Heart right ventricle (tissue), 16 donors: ENCODE measurements at places on chromosomes 13 and 19. TPM values are rescaled to one million over a fixed set of nuclear protein-coding genes. Genes with fewer than 3 reads are reported as not detected.

The SDHAF1 gene
- total RNA-seq: 12.5 TPM

DNA sequence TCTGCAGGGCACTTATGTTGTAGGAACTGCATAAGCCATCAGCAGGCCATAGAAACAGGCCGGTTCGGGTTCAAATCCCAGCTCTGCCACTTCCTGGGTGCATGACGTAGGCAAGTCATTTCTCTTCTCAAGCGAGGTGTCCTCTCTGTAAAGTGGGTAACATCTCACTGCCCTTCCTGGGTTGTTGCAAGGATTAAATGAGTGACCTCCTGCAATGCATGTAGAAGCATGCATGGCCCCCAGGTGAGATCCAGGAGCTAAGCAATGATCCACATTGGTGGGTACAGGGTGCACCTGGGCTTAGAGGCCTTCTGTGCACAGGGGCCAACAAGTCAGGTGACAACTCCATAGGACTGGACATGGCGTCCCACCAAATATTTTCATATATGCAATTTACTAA lies 13.8 kb downstream of the PHLDB3 start:
- no peak for DNase-seq
- peaks cover 5% of the 10 kb centered on the region for H3K4me1 ChIP-seq
- H3K27ac ChIP-seq: no peak overlapping the region
- H3K4me3 ChIP-seq: no peak overlapping the region
- no peaks in the 10 kb centered on the region for H3K36me3 ChIP-seq
- H3K27me3 ChIP-seq: no peaks in the 10 kb centered on the region

The CLIP3 gene
- total RNA-seq: 5.9 TPM

DNA sequence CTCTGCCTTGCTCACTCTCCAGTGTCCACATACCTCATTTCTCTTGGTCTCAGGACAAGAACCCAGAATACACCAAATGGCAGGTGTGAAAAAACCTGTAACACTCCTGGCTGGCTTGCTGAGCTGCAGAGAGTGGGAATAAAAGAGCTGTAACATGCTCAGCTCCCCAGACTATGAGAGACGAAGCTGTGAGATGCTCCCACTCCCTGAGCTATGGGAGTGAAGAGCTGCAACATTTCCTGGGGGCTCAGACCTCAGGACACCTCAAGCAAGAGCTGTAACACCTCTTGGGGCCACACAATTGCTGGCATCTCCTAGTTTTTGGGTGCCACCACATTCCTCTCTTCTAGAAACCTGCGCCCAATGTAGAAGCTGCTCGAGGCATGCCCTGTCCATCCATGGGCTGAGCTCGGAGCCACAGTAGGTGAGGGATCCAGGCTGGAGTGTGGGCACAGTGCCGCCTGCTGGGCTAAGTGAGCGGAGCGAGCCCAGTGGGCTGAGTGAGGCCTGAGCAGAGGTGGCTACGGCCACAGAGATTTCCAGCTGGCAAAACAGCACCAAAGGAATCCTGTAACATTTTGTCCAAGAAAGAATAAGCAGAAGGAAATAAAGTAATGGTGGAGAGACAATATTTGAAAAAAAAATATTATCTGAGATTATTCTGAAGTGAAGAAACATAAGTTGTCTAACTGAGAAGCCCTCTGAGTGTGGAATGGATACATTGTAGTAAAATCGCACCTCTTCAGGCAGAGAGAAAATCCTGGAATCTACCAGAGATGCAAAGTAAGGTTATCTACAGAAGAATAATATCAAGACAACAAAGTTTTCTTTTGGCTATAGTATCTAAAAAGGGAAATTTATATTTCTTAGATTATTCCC lies 186.2 kb upstream of the PCDH9 start:
- no peaks in the 10 kb centered on the region for H3K36me3 ChIP-seq
- H3K4me3 ChIP-seq: no peak overlapping the region
- no peaks in the 10 kb centered on the region for H3K27me3 ChIP-seq

DNA sequence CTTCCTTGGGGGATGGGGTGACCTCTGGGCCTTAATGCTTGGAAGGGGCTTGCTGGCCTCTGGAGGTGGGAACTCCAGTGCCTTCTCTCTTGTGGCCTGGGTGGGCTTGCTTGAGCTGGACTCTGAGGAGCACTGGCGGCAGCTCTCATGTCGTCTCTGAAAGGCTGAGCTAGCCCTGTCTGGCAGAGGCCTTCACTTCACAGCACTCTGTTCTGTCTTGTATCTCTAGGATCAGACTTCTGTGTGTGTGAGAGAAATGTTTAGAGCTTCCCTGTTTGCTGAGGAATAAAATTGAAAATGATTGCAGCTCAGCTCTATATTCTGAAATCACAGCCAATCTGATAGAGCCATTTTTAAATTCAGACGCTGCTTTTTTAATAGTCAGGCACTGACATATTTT lies 185.3 kb downstream of the KCNRG start:
- no peaks in the 10 kb centered on the region for H3K36me3 ChIP-seq
- H3K27me3 ChIP-seq: no peaks in the 10 kb centered on the region
- peaks cover 29% of the 10 kb centered on the region for H3K4me1 ChIP-seq

The PSMD8 gene
- total RNA-seq: 302 TPM

The NALCN gene
- 9.3 TPM for total RNA-seq

- H3K4me1 ChIP-seq: peaks cover 6% of the 10 kb centered on the region
- H3K36me3 ChIP-seq: no peaks in the 10 kb centered on the region
- no peak for DNase-seq
- no peak overlapping the region for H3K4me3 ChIP-seq
- no peak overlapping the region for H3K27ac ChIP-seq
Observed at GRCh38 chr19:43818500-43818899, 8.6 kb upstream of the ZNF283 start.
